ENCODE measurements at places on chromosomes 6 and 20.

- DNase-seq, result no peak
These were observed 17.1 kb downstream of the NTSR1 start for GRCh38 chr20:62725596-62726268.

DNA sequence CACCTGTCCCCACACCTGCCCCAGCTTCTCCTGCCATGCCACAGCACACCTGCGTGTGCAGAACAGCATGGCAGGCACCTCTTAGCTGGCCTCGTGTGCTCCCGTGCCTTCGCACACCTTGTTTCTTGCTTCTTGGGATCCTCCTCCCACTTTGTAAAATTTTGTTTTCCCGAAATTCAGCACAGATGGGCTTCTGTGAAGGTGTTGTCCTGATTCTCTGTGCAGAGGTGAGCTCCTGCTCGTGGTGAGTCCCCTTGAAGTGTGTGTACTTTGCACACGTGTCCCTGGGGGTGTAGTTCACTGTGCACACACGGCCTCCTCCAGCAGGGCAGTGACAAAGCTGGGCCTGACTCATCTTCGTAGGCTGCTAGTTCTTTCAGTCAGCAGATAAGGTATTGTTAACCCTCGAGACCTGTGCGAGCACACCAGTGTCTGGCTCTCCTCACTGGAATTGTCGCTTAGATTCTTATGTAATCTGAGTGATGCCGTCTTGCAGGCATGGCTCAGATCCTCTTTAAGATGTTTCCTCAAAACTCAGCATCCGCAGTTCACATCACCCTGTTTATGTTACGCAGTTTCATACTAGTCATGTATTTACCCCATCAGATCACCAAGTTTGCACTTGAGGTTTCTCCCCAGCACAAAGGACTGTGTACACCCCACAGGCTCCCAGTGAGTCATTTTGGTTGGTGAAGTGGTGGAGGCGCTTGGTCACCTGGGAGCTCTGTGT, 77.7 kb downstream of the CDYL start:
- no peak for DNase-seq

GRCh38 chr20:32037929-32038328, 14.1 kb upstream of the HCK start:
- no peak for DNase-seq

DNA sequence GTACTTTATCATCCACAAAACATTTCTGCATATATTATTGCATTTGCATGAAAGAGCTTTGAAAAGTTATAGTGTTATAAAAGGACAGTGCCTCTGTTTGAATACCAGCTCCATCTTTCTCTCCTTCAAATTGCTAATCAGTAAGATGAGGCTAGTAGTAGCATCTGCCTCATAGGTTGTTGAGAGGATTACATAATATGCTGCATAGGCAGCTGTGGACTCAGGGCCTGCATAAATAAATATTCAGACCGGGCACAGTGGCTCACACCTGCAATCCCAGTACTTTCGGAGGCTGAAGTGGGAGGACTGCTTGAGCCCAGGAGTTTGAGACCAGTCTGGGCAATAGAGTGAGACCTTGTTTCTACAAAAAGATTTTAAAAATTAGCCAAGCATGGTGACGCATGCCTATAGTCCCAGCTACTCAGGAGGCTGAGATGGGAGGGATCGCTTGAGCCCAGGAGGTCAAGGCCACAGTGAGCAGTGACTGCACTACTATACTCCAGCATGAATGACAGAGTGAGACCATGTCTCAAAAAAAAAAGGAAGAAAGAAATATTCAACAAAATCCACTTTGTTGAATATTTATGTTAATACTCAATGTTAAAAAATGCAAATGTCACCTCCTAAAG, 18.3 kb upstream of the SEC63 start:
- no peak for DNase-seq

- no peak for DNase-seq
These were observed 153.6 kb downstream of the GMPR start for GRCh38 chr6:16392010-16392409.

DNA sequence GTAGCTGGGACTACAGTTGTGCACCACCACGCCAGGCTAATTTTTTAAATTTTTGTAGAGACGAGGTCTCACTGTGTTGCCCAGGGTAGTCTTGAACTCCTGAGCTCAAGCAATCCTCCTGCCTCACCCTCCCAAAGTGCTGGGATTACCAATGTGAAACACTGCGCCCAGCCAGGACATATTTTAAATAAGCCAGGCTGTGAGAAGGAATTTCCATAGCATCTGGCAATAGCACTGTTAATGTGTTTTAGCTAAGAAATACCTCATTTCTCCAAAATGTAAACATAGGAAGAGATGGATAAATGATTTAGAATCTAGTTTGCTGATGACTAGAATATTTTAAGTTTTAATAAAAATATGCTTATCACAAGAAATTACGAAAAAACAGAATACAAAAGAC, 27.0 kb upstream of the SLA2 start:
- no peak for DNase-seq

- no peak for DNase-seq
These were observed 13.3 kb upstream of the DST start for GRCh38 chr6:56655996-56656395.

DNA sequence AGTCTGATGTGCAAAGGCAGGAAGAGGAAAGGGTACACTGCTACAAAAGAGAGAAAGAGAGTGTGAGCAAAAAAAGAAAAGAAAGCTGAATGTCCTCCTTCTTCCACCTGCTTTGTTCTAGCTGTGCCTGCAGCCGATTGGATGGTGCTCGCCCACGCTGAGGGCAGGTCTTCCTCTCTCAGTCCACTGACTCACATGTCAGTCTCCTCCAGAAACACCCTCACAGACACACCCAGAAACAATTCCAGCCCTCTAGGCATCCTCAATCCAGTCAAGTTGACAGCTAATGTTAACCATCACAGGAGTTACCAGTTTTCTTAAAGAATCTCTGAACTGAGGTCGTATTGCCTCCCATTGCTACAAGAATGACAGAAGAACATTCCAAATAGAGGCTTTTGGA, 411.9 kb upstream of the SASH1 start:
- no peak for DNase-seq

- no peak for DNase-seq
These were observed 404.1 kb upstream of the PLCB4 start for GRCh38 chr20:8664778-8665177.

- DNase-seq, result no peak
These were observed 116.6 kb downstream of the FOXO3 start for GRCh38 chr6:108677357-108677756.

Measured in NCI-H1105 treated with DMSO at 0.1 percent for 48 hours (cell line).